ENCODE measurements at places on chromosomes 4 and X.

DNA sequence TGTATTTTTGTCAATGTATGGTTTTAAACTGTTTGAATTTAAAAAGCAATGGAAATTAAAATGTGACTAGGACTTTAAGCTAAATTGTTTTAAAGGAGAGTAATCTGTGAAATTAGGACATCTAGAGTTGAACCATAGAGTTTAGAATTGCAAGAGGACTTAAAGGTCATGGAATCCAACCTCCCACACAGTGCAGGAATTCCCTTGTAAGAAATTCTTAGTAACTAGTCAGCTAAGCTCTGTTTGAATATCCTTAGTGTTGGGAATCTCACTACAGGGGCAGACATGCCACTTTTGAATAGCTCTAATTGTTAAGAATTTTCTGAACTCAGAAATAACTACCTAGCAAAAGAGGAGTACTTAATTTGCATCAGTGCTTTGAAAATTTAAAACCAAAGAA, 292.9 kb downstream of the IL1RAPL1 start:
- DNase-seq: no peak

DNA sequence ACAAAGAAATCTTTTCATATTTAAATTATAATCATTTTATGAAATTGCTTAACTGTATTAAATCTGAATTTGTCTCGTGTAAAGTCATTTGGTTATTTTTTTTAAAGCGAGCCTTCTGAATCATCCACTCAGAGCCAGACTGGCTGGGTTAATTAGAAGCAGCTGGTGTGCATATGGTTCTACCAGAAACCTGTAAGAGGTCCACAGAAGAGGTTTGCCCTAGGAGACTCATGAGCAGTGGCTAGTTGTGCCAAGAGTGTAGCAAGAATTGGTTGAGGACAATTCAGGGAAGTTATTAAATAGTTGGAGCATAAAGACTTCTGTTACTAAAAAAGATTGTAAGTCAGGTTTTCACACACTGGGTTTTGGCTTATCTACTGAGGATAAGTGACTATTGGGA, 267.4 kb downstream of the IL1RAPL2 start:
- no peak for DNase-seq

GRCh38 chr4:176339936-176340761, 20.4 kb downstream of the SPCS3 start:
- DNase-seq: no peak

- DNase-seq: no peak
These were observed 11.0 kb downstream of the ARHGAP36 start for GRCh38 chrX:131068945-131069719.

DNA sequence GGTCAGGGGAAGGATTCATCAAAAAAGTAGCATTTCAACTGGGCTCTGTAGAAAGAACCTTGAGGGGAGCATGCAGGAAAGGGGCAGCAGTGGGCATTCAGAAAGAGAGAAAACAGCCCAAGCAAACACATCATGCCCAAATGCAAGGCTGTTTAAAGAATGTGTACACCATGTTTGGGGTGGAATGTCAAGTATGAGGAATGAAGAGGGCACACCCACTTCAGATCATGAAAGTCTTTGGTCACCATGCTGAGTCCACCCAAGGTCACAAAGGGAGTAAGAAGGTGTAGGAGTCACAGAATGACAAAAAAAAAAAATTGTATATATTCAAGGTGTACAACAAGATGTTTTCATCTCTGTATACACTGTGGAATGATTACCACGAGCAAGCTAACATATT, 9.4 kb downstream of the S100G start:
- no peak for DNase-seq

DNA sequence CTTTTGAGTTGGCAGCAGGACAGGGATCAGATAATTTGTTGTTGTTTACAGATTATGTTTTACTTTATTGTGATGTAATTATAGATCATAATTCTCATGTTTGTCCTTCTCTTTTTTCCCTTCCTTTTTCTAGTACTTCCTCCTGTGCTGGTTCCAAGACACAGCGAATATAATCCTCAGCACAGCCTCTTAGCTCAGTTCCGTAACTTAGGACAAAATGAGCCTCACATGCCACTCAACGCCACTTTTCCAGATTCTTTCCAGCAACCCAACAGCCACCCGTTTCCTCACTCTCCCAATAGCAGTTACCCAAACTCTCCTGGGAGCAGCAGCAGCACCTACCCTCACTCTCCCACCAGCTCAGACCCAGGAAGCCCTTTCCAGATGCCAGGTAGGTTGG, 58.0 kb downstream of the SMAD1 start:
- DNase-seq: no peak

GRCh38 chrX:20397587-20397986, 130.9 kb upstream of the RPS6KA3 start:
- DNase-seq: no peak
